Aorta (tissue), 5 donors: ENCODE measurements at places on chromosomes 3 and 15. TPM values are rescaled to one million over a fixed set of nuclear protein-coding genes. Genes with fewer than 3 reads are reported as not detected.

DNA sequence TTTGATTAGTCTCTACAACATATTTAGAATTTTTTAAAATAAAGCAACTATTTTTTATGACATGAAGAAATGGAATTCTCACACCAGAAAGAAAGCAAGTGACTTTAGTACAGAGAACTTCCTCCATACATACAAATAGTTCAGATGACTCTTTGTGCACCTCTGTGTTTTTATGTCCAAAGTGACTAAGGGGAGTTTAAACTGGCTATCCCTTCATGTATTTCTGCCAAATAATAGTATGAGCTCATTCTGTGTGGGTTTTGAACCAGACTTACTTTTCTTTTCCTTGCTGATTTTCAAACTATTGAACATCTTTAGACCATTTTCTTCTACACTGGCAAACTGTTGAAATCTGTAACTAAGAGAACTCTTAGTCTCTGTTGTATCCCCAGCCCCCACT, 196.3 kb downstream of the EPHA3 start:
- H3K4me1 ChIP-seq: peaks cover 3% of the 10 kb centered on the region
- DNase-seq: no peak
- H3K36me3 ChIP-seq: no peaks in the 10 kb centered on the region
- no peak overlapping the region for H3K27ac ChIP-seq
- H3K4me3 ChIP-seq: no peak overlapping the region

DNA sequence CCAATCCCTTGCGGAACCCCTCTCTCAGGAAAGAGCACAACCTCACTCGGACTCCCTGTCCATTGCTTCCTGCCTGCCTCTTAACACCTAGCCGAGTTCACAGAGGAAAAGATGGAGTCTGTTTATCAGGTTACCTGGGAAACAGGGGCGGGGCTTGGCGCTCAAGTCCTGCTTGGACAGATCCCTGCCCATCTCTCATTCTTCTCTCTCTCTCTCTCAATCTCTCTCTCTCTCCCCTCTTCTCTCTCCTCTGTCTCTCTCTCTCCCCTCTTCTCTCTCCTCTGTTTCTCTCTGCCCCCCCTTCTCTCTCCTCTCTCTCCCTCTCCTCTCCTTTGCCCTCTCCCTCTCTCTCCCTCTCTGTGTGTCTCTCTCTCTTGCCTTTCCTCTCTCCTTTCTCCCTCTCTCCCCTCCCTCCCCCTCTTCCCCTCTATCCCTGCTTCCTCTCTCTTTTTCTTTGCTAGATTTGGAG, at the start of gene EFHB:
Gene EFHB, minus strand, starts transcription at position 120 of the 469 bp plus-strand sequence. CDS start 199 bp downstream, outside the sequence.
- H3K27me3 ChIP-seq: no peaks in the 10 kb centered on the region
- H3K27ac ChIP-seq: no peak within 1 kb of the TSS
- H3K4me1 ChIP-seq: no peaks in the 10 kb centered on the region
- no peak within 1 kb of the TSS for H3K4me3 ChIP-seq

- H3K36me3 ChIP-seq: no peaks in the 10 kb centered on the region
- no peaks in the 10 kb centered on the region for H3K4me1 ChIP-seq
- H3K4me3 ChIP-seq: no peak overlapping the region
- H3K27me3 ChIP-seq: no peaks in the 10 kb centered on the region
Measured at GRCh38 chr3:152706991-152707713, 127.8 kb upstream of the P2RY1 start.

- no peaks in the 10 kb centered on the region for H3K36me3 ChIP-seq
- no peak overlapping the region for H3K27ac ChIP-seq
- DNase-seq: no peak
- no peaks in the 10 kb centered on the region for H3K4me1 ChIP-seq
Measured at GRCh38 chr15:70505411-70505919, 257.9 kb downstream of the UACA start.

- H3K27ac ChIP-seq: no peak overlapping the region
- no peak overlapping the region for H3K4me3 ChIP-seq
- H3K4me1 ChIP-seq: no peaks in the 10 kb centered on the region
- no peak for DNase-seq
Measured at GRCh38 chr15:90178468-90179435, 22.4 kb upstream of the SEMA4B start.

GRCh38 chr3:3127432-3128010, 781 bp downstream of the TRNT1 start:
- H3K36me3 ChIP-seq: no peaks in the 10 kb centered on the region
- H3K4me3 ChIP-seq: peak overlapping the region; percentile 74
- no peaks in the 10 kb centered on the region for H3K4me1 ChIP-seq
- peak overlapping the region; percentile 79 for H3K27ac ChIP-seq
- no peak for DNase-seq

DNA sequence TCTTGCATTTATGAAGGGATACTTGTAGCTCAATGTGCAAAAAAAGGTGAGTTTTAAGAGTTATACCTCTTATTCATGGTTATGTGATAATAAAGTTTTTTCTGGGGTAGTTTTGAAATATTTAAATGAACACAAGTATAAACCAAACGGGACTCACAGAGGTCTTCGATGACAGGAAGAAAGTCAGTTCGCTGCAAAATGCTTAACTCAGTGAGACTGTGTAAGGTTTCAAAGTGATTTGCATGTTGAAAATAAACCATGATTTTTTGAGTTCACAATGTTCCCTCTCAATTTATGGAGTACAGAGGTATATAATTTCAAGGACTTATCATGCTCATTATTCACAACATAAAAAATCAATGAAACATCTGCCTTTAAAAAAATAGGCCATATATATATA, 36.3 kb upstream of the MYH15 start:
- no peaks in the 10 kb centered on the region for H3K4me1 ChIP-seq
- no peak for DNase-seq
- H3K36me3 ChIP-seq: no peaks in the 10 kb centered on the region
- H3K4me3 ChIP-seq: no peak overlapping the region
- no peaks in the 10 kb centered on the region for H3K27me3 ChIP-seq

The PLCL2 gene
- total RNA-seq: 16.7 TPM

The CHST13 gene
- 0.55 TPM for total RNA-seq
